ENCODE measurements at places on chromosomes 13 and 19. TPM values are rescaled to one million over a fixed set of nuclear protein-coding genes. Genes with fewer than 3 reads are reported as not detected.

GRCh38 chr19:35315883-35316282 is 13.1 kb upstream of the CD22 start:
- DNase-seq = no peak
- H3K36me3 ChIP-seq = no peaks in the 10 kb centered on the region
- H3K4me3 ChIP-seq = no peak overlapping the region
- H3K27me3 ChIP-seq = no peaks in the 10 kb centered on the region
- H3K4me1 ChIP-seq = peaks cover 63% of the 10 kb centered on the region

- no peaks in the 10 kb centered on the region for H3K27me3 ChIP-seq
- no peaks in the 10 kb centered on the region for H3K36me3 ChIP-seq
- no peak overlapping the region for H3K4me3 ChIP-seq
- no peak overlapping the region for H3K27ac ChIP-seq
- DNase-seq = no peak
Measured at GRCh38 chr13:78764665-78765064, 105.7 kb upstream of the OBI1 start.

DNA sequence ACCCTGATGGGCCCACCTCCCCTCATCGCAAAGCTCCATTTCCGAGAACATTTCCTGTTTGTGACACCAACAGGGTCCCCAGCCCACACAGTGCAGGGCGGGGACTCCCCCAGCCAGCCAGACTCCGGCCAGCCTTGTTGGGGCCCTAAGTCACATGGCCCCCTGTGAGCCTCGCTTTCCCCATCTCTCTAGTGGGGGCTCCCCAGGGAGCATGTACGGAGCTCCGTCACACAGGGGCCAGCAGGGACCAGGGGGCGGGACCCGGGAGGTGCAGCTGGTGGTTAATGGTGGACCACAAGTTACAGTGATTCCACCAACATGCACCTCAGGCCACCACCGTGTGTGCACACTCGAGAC is 1.7 kb downstream of the TBXA2R start:
- H3K4me1 ChIP-seq = peaks cover 49% of the 10 kb centered on the region
- peak; percentile 53 for DNase-seq
- peaks cover 4% of the 10 kb centered on the region for H3K27me3 ChIP-seq
- no peaks in the 10 kb centered on the region for H3K36me3 ChIP-seq
- H3K4me3 ChIP-seq = peak overlapping the region; percentile 65

- H3K27ac ChIP-seq = no peak overlapping the region
- H3K27me3 ChIP-seq = no peaks in the 10 kb centered on the region
Measured at GRCh38 chr19:9296336-9296735, 13.3 kb downstream of the ZNF699 start.

The PGLYRP2 gene
- not detected for total RNA-seq
